ENCODE measurements at places on chromosomes 16 and 17.

- DNase-seq: no peak
These were observed 74.9 kb upstream of the CBX4 start for GRCh38 chr17:79913896-79914812.

DNA sequence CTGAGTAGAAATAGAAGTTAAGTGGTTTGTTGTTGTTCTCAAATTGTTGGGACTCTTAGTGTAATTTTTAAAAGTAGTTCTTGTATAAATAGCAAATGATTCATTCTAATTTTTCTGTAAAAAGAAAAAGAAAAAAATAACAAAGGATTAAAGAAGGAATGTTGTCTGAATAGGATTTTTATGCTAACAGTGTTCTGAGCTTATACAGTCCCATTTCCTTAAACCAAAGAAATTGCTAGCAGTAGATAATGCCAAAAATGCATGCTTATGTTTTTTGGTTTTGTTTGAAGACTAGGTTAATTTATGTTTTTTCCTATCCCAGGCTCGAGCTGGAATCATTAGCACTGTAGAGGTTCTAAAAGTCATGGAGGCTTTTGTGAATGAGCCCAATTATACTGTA is 44.7 kb upstream of the KPNB1 start:
- DNase-seq: no peak

DNA sequence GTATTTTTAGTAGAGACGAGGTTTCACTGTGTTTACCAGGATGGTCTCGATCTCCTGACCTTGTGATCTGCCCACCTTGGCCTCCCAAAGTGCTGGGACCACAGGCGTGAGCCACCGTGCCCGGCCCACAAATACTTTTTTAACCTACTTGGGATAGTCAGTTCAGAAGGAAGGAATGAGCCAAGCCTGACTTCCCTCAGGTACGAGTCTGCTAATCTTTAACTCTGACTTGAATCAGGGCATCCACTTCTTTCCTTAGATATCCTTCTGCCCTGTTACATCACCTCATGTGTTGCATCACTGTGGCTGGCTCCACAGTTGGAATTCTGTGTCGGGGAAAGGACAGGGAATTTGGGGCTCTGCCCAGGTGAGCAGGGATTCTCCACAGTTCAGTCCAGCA is 120.8 kb downstream of the MSI2 start:
- no peak for DNase-seq

- no peak for DNase-seq
These were observed 61.9 kb downstream of the ZFHX3 start for GRCh38 chr16:72985995-72986394.

DNA sequence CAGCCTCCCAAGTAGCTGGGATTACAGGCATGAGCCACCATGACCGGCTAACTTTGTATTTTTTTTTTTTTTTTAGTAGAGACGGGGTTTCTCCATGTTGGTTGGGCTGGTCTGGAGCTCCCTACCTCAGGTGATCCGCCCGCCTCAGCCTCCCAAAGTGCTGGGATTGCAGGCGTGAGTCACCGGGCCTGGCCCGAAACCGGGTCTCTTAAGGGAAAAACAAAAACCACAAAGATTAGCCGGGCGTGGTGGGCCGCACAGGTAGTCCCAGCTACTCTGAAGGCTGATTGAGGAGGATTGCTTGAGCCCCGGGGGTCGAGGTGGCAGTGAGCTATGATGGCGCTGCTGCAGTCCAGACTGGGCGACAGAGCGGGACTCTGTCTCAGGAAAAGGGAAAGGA is 19.9 kb upstream of the RBL2 start:
- no peak for DNase-seq

- DNase-seq: no peak
These were observed 337.1 kb downstream of the MAF start for GRCh38 chr16:79263425-79263824.

GRCh38 chr16:30925995-30926811 is 2.8 kb downstream of the FBXL19 start:
- DNase-seq: no peak

GRCh38 chr17:66309793-66310192 is 7.4 kb downstream of the PRKCA start:
- DNase-seq: no peak

DNA sequence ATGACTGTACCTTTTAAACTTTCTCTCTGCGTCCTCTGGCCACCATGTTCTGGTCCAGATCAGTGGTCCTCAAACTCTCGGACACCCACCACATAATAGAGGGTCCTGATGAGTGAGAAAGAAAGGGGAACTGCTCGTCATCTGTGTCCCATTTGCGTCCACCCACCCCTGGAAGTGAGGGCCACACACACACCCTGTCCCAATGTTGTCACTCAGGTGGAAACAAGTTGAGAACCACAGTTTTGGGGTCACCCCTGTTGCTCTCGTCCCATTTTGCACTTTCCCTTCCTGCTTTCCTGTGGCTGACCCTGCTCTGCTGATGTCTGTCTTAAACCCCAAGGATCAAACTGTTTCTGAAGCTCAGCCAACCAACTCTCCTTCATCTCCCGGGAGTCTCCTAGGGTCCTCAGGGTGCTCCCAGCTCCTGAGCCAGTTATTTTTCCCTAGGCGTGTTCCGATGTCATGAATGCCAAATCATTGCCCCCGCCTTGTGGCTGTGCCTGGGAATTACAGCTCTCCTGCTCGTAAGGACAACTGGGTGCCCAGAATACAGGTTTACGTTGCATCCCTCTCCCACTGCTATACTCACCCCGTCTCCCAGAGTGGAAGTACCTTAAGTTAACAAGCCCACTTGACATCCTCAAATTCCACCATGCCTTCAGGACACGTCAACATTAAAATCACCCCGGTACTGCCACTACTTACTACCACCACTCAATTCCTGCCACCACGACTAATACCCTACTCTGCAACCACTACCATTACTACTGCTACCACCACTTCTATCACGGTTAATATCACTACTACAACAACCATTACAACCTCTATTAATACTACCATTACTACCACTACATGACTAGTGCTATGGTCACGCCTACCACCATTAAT is 26.0 kb upstream of the HNF1B start:
- DNase-seq: peak; percentile 31

- DNase-seq: no peak
These were observed 47.7 kb upstream of the XYLT1 start for GRCh38 chr16:17518441-17518840.

DNA sequence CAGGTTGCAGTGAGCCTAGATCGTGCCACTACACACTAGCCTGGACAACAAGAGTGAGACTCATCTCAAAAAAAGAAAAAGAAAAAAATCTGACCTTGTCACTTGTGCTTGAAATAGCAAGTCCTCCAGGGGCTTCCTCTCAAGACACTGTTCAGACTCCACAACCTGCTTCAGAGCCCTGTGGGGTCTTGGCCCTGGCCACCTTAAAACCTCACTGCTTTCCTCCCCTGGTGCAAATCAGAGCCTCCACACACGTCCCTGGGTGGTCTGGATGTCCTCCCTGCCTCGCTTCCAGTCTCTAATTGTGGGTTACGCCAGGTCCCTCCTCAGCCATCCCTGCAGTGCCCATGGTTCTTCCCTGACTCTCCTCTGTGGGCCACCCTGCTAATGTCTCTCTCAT is 4.7 kb downstream of the ACD start:
- no peak for DNase-seq

DNA sequence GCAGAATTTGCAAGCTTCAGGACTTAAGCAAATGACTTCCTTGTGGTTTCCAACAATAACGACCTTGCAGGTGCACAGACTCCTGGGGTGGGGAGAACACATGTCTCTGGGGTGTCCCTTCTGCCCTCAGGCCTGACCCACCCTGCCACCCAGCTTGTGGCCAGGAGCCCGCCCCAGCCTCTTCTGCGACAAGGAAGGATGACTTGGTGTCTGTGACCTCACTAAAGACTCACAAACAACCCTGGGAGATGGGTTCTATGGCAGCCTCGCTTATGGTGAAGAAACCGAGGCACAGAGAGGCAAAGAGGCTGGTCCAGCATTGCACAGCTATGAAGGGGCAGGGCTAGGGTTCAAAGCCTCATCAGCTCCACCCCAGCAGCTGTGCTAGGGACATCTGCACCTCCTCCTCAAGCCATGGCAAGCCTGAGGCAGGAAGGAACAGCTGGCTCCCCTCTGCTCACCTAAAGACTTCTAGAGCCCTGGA is 2.6 kb downstream of the ATP2A3 start:
- DNase-seq: no peak

- no peak for DNase-seq
These were observed 111.6 kb downstream of the DYNLRB2 start for GRCh38 chr16:80652441-80652840.

Measured in nucleus accumbens (tissue), 56 donors.